ENCODE measurements at places on chromosomes 3 and 15. TPM values are rescaled to one million over a fixed set of nuclear protein-coding genes. Genes with fewer than 3 reads are reported as not detected.

DNA sequence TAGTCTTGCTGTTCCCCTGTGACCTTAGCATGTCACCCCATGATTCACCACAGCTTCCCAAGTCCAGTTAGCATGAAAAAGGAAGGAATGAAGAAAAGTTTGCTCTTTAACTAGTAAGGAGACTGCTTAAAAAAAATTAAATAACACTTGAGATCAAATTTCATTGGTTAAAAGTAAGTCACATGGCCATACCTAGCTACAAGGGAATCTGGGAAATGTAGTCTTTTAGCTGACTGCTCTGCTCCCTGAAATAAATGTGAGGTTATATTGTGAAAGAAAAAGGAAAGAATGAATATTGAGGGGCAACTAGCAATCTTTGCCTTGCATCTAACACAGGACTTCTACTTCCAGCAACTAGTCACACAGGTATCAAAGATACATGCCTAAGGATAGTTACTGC is 84.7 kb upstream of the LRRN1 start:
- no peak for DNase-seq

DNA sequence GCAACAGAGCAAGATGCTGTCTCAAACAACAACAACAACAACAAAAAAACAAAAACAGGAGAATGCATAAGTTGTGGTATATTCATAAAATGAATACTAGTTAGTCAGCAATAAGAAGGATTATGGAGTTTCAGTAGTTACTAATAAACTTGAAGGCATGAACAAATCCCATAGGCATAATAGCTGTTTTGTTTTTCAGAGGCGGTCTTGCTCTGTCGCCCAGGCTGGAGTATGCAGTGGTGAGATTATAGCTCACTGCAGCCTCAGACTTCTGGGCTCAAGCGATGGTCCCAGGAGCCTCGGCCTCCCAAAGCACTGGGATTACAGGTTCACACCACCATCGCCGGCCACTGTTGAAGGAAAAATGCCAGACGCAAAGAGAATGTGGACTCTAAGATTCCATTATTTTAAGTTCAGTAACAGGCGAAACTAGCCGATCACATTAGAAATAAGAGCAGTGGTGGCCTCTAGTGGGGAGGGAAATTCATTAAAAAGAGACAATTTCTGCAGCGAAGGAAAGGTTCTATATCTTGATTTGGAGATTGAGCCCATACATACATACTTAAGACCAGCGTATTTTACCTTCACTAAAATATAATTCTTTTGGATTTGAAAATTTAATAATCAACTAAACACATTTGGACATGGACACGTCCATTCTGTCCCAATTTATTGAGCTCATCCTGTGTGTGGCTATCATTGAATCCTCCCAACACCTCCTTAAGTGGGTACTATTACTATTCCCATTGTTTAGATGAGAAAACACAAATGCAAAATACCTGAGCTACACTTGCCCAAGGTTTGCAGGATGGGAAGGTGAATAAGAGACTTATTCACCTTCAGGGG is 27.4 kb upstream of the HDAC11 start:
- DNase-seq: peak; percentile 61

DNA sequence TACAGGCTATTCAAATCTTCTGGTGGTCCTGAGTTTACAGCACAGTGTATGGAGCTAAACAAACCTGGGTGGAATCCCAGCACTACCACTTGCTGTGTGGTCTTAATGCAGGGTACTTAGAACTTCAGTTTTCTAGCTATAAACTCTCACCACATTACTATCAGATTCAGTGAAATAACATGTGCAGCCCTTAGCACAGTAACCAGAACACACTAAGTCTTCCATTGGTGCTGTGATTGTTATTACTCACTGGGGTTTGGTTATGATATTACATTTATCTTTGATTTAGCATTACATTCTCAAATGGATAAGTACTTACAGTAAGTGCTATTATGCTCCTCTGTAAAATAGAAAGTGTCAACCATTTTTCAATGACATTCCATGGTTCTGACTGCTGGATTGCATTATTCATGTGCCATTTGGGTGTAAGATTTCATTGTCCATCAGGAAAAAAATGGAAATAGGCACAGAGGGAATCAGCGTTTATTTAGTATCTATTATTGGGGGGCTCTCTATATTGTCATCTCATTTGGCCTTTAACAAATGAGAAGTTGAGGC is 81.9 kb downstream of the PDE8A start:
- no peak for DNase-seq

DNA sequence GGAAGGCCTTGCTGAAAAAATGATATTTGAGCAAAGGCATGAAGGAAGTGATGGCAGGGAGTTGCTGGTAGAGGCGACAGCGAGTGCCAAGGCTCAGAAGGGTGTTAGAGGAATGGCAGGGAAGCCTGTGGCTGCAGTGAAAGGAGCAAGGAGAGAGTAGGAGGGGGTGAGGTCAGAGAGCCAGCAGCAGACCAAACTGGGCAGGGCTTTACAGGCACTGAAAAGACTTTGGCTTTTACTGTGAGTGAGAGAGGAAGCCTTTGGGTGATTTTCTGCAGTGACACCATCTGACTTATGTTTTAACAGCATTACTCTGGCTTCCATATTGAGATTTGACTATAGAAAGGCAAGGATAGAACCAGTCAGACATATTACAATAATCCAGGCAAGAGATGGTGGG is 11.4 kb downstream of the TICRR start:
- no peak for DNase-seq

The OR5K4 gene
- polyA plus RNA-seq: not detected

The BCL2A1 gene
- polyA plus RNA-seq: 0.33 TPM

DNA sequence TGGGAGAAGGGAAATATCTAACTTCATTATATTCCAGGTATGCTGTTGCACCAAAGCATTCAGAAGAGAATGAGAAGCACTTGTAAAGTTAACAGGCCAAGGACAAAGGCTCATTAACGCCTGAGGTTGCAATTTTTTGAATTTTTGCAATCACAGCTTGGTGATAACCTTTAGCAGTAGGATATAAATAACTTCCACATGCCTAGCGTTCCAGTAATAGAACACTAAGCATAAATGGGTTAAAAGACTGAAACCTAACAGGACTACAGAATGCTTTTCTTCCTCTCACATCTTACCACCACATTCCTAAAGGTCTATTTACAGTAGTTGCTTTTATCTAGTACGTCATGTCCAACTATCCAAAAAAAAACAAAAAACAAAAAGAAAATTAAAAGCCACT is 57.4 kb upstream of the IMPG2 start:
- no peak for DNase-seq

DNA sequence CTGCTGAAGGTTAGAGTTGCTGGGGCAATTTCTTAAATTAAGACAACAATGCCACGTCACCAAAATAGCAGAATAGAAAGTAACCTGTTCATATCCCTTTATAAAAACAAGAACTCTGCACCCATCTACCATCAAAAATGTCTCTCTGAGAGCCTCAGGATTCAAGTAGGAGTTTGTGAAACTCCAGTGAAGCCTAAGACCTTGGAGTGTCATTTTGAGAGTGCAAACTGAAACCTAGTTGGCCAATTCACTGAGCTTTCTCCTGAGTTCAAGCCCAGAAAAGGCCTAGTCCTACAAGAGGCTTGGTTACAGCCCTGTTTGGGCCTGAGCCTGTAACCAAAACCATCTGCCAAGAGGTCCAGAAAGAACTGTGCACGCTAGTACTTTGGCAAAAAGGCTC is 335.1 kb downstream of the EFHB start:
- no peak for DNase-seq

DNA sequence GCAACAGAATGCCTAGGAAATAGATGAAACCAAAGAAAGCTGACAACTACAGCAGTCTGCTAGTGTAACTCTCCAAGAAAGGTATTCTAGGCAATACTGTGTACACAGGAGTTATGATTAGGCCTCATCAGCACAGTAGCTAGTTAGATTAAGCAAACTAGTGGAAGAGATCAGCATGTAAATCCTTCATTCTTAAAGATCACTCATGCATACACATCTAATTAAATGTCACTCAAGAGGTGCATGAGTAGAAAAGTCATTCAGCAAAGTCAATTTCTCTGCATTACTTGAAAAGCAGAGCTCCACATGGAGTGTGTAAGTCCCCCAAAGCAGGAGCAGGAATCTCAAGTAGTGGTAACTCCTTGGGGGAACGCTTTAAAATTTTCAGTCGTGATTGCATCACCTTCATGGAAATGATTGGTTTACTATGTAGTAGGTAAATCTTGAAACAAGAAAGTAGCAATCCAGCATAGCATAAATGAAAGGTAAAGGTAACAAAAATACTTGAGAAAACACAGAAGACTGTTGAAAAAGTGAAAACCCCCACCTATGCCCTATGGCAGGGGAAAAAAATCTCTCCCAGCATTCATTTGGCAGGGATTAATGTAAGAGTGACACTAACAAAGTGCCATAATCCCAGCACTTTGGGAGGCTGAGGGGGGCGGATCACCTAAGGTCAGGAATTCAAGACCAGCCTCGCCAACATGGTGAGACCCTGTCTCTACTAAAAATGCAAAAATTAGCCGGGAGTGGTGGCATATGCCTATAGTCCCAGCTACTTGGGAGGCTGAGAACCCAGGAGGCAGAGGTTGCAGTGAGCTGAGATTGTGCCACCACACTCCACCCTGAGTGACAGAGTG is 29.4 kb upstream of the PPIB start:
- DNase-seq: no peak

GRCh38 chr3:158727206-158728060 is 4.8 kb downstream of the RARRES1 start:
- DNase-seq: peak; percentile 81
